ENCODE measurements at places on chromosomes 16 and 17. TPM values are rescaled to one million over a fixed set of nuclear protein-coding genes. Genes with fewer than 3 reads are reported as not detected.

The ZFP90 gene
- 87.6 TPM for total RNA-seq

The ZNF385C gene
- total RNA-seq, result 7.4 TPM

The MYH8 gene
- total RNA-seq, result 0.27 TPM

The PTRH2 gene
- total RNA-seq, result 13.8 TPM

The GSDMA gene
- total RNA-seq, result not detected

The MLYCD gene
- 8.7 TPM for total RNA-seq

The ADAD2 gene
- not detected for total RNA-seq

The FBXW10B gene
- total RNA-seq, result 1.4 TPM

The MPO gene
- 2.7 TPM for total RNA-seq

The SAMD14 gene
- total RNA-seq, result 26.2 TPM

The MIS12 gene
- total RNA-seq, result 18.2 TPM

The MYH13 gene
- not detected for total RNA-seq

The TEX14 gene
- 0.54 TPM for total RNA-seq

The MEIOB gene
- total RNA-seq, result 1.2 TPM

The SSTR5 gene
- total RNA-seq, result not detected

The KRT39 gene
- total RNA-seq, result not detected
